ENCODE measurements at places on chromosomes 1 and 21.

- no peak for DNase-seq
Measured at GRCh38 chr1:53077599-53077965, 15.6 kb downstream of the PODN start.

GRCh38 chr1:24557711-24558131, 1.8 kb downstream of the NCMAP start:
- DNase-seq: no peak

GRCh38 chr1:167425482-167425881, 92.8 kb downstream of the CD247 start:
- no peak for DNase-seq

GRCh38 chr21:32794644-32795079, 23.1 kb upstream of the PAXBP1 start:
- no peak for DNase-seq

DNA sequence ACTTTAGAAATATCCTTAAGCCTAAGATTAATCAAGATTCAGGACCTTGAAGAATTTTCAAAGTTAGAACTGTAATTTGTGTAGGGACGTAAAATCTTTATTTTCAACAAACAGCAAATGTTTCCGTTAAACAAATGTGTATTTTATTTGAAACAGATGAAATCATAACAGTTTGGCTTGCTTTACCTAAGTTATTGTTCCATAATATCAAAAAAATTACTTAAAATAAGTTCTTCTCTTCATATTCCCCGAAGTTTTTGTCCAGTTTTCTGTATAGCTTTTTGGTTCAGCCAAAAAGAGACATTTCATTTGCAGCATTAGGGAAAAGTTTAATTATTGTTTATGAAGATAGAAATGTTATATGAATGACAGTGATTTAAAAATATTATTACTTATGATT, 100.1 kb downstream of the NFIA start:
- DNase-seq: no peak

DNA sequence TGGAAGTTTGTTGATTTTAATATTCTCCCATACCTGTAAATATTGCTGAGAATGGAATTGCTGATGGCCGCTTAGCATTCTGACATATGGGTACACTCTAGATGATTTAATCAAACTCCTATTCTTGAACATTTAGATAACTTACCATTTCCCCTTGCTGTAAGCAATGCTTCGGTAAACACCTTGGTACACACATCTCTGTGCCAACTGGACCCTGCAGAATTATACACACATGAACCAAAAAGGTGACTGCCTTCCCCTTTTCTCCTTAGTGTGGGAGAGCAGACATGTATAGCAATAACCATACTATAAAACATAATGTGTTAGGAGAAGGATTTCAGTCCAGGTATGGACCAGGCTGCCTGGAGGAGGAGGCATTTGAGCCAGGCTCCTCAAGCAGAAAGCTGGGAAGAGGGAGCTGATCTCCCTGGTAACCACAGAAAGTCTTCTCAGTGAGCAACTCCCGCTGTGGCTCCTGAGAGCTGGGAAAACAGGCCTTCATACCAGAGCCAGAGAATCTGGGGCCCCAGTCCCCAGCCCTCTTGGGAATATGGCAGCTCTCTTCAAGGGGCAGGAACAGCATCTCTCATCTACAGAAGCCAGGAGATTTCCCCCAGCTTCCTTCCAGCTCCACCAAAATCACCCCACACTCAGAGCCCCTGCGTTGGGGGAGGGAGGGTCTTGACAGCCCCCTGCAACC, 33.9 kb upstream of the CSF1 start:
- DNase-seq: no peak

DNA sequence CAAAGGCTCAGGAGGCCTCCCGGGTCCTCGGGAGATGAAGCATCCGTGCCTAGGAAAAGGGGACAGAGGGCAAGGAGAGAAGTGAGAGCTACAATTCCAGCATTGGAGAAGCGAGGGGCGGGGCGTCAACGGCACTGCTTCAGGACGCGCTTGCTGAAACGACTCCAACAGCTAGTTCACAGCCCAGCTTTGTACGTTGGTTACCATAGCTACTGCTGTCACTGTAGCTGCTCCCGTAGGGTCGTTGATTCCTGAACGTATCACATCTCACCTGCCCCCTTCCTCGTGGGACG, 63.1 kb downstream of the TOR1AIP2 start:
- peak; percentile 36 for DNase-seq

DNA sequence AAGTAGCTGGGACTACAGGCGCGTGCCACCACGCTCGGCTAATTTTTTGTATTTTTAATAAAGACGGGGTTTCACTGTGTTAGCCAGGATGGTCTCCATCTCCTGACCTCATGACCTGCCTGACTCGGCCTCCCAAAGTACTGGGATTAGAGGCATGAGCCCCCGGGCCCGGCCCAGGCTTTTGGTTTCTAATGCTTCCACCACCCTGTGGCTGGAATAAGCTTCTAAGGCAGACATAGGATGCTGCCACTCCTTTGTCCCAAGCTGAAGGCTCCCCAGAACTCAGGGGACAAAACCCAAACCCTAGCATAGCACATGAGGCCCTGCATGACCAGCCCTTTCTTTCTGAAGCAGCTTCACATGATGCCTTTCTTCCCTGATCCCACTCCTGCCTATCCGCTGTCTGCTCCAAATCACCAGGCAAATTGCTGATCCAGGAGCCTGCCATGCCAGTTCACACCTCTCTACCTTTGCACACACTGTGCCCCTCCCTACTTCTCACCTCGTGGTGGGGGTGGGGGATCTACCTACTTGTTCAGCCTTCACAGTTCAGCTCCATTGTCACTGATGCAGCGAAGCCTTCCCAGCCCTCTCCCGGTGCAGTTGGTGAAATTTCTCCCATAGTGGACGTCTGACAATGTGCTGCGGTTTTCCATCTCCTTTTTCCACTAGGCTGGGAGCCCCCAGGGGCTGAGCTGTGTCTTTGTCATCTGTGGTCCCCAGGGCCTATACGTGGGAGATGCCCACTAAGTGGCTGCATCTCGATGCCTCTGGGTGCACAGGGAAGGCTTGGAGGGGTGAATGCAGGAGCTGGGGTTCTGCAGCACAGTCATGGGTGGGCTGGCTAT, 6.9 kb downstream of the PTPRU start:
- DNase-seq: no peak

- no peak for DNase-seq
Measured at GRCh38 chr1:11793819-11794218, 11.9 kb downstream of the MTHFR start.

DNA sequence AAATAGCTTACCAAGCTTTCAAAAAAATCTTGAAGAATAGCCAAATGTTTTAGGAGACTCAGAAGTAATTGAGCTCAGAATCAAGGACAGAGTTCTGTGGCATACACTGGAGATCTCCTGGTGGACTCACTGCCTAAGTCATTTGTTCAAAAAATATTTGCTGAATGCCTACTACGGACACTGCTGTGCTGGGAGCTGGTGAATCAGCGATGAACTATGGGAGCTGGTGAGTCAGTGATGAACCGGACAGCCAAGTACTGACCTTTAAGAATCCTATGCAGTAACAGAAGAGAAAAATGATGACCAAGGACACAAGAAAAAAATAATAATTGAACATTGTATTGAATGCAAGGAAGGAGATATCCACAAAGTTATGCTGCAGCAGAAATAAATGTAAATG, 717.9 kb upstream of the CXADR start:
- no peak for DNase-seq

DNA sequence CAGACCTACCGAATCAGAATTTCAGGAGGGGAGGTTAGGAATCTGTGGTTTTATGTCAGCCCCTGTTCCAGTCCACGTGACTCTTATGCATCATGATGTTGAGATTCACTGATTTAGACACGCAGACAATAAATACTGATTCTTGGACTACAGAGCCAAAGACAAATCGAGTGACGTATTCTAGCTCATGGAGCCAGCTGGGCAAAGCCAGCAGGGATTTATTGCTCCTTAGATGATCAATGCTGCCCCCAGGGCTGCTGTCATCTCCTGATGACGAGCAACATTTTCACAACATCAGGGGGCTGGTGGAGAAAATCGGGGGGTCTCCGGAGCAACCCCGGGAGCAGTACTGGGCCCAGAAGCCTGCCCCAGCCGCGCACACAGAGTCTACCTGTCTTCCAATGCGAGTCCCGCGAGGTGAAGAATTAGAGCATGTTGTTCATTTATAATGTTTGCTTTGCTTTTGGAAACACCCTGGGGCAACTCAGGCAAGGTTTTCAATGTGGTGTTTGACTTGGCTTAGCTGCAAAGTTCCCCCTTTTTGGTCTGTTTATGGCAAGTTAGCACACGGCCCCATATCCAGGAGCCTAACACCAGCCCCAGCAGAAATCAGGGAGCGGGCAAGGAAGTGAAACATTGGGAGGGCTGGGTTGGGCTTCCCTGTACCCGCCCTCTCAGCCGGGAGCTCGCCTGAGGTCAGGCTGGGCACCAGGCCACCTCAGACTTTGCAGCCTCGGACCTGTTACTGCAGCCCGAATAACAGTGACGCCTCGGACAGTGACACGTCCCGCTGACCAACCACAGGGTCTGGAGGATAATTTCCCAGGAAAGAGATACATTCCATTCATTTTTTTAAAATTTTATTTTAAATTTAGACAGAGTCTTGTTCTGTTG, 19.9 kb upstream of the CLDN14 start:
- DNase-seq: no peak

GRCh38 chr1:3774946-3775489, 2.5 kb downstream of the SMIM1 start:
- no peak for DNase-seq

DNA sequence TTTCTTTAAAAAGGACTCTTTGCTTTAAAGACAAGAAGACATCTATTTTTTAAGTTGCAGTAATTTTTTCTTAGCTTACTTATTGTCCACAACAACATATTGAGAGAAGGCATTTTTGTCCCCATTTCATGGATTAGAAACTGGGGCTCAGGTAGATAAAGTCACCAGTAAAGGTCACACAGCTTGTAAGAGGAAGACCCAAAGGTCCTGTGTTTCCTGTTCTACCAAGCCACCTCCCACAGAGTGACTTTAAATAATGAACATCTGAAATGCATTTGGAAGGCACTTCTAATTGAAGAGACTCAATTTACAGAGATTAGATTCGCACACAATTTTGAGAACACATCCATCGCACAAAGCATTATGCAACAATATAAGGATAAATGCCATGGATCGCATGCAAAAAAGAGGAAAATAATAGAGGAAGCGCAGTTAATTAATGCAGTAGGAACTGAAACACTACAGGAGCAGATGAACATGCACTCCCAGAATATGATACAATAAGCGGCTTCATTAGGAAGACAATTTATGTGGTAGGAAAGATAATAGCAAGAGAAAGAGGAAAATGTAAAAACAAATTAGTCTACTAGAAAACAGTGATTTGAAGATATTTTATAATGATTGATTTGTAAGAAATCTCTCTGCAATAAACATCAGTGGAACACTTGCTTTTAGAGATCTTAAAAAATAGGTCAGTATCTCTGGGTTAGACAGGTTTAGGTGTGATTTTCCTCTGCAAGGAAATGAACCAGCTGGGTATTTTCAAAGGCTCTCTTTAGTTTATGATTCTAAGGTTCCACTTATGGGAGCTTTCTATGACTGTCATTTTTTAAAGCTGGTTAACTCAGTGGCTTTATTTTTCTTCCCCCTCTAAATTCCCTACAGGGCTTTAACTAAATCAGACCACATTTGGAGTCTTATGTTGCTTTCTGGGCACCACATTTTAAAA, 27.1 kb upstream of the CD2 start:
- no peak for DNase-seq

DNA sequence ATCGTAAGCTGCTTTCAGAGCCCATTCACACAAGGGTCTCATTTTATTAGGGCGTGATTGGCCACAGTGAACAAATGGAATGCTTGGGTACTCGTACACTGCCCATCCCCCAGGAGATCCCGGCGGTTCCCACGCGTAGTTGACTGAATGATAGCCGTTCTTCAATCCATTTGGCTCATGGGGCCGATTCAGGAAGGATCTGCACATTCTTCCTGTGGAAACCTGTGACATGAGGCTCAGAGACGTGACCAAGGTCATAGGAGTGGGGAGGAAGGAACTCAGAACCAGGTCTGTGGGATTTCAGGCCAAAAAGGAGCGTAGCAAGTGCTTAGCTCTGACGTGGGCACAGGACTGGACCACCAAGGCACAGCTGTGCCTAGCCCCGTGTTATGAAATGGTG, 11.7 kb downstream of the ABCG1 start:
- no peak for DNase-seq

- no peak for DNase-seq
Measured at GRCh38 chr1:102732927-102733326, 375.4 kb downstream of the COL11A1 start.

DNA sequence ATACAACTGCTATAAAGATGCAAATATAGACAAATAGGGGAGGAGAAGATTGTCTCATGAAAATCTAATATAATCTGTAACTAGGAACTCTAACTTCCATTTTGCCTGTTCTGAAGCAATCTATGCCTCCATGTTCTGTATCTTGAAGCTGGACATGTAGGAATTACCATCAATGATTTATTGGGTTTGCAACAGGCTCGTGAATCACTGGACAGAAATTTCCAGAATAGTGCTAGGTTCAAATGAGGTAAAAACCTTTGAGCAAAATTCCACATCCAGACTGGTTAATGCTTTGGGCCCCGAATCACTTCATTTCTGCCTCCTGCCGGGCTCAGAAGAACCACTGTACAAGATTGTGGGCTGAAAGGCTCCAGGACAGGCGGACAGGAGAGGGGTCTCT, 110.7 kb upstream of the CTTNBP2NL start:
- DNase-seq: no peak

DNA sequence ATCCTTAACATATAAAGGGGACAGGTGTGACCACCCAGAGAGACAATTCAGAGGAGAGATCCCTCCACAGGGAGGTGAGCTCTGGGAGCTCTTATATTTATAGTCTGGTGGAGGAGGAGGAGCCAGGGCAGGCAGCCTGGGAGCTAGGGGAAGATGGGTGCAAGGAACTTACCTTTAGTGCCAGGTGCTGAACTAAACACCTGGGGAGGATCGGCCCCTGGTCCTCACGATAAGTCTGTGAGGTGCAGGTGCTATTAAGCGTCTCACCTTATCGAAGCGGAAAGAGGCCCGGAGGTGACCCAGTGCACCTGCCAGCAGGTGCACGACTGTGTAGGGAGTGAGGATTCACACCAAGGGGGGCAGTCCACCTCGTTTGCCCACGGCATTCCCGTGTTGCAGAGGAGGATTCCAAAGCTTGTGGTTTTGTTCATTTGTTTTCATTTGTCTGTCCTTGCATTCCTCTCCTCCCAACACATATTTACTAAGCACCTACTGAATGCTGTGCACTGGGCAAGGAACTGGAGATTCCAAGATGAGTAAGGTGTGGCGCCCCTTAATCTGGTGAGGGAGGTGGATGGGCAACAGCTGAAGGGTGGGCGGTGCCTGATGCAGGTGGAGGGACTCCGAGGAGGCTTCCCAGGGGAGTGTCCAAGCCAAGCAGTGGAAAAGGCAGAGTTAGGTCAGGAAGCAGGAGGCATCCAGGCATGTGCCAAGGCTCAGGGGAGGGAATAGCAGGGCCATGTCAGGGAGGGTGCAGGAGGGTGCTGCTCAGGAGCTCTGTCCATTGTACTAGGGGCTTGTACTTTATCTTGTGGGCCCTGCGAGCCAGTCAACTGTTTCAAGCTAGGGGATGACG, 11.5 kb downstream of the ARHGEF10L start:
- no peak for DNase-seq

DNA sequence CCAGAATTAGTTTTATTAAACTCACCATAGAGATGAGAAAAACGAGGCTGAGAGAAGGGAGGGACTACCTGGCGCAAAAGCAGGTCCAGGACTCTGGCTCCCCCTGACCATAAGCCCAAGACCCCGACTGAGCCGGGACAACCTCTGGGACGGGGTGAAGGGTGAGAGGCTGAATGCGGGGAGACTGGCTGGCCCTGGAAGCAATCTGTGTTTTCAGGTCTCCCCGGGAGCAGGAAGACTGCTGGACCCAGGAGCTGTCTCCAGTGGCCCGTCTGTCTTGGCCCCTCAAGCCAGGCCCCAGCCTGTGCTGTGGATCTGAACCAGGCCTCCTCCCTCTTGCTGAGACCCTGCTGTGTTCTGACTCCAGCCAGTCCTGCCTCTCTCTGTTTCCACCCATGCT, 240.8 kb downstream of the TRABD2B start:
- DNase-seq: no peak
